ENCODE measurements at places on chromosomes 13 and 19.

DNA sequence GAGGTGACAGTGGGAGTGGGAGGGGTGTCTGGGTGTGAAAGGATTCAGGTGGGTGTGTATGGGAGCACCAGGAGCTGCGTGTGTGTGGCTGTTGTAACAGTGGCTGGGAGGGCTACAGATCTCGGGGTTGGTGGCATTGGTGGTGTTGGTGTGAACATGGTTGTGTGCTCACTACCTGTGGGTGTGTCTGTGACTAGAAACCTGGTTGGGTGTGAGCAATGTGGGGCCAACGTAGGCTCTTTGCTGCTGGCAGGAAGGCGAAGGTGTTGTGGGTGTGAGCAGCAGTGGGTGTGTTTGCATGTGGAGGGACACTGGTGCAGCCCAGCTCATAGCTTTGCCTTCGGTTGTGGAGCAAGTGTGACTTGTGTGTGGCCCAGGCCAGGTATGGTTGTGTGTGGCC lies 3.7 kb upstream of the NR2C2AP start:
- no peak for DNase-seq

DNA sequence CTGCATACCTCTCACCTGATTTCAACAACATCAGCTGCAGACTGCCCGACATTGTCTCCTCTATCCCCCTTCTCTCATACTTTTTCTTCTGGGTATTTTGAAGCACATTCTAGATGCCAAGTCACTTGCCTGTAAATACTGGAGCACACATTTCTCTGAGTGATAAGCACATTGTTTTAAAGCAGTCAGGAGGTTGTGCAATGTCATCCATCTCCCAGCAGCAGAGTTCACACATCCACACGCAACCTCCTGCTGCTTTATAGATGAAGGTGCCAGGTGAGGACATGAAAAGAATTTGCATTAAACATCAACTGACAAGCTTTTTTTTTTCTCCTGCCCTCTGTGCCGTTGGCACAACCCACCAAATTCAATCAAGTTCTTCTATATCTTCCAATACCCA lies 5.5 kb downstream of the UPK1A start:
- DNase-seq: no peak

- peak; percentile 74 for DNase-seq
These were observed 11.7 kb downstream of the PRR36 start for GRCh38 chr19:7862413-7862951.

DNA sequence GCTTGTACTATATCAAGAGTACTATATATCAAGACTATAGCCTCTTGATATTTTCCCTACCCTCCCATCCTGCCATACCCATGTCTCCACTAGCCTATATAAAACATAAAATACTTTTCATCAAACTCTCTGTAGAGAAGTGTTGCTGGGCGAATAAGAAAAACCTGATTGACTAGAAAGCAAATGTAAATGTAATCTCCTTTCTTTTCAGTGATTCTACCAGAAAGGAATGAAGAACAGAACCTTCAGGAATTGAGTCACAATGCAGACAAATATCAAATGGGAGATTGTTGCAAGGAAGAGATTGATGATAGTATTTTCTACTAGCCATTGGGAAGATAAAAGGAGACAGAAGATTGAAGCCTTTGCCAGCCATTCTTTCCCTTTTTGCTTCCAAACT lies 89.2 kb downstream of the KCNRG start:
- no peak for DNase-seq

- no peak for DNase-seq
These were observed 557.0 kb downstream of the FGF9 start for GRCh38 chr13:22227895-22228294.

- DNase-seq: no peak
These were observed 110.1 kb upstream of the UQCRFS1 start for GRCh38 chr19:29323021-29323430.

DNA sequence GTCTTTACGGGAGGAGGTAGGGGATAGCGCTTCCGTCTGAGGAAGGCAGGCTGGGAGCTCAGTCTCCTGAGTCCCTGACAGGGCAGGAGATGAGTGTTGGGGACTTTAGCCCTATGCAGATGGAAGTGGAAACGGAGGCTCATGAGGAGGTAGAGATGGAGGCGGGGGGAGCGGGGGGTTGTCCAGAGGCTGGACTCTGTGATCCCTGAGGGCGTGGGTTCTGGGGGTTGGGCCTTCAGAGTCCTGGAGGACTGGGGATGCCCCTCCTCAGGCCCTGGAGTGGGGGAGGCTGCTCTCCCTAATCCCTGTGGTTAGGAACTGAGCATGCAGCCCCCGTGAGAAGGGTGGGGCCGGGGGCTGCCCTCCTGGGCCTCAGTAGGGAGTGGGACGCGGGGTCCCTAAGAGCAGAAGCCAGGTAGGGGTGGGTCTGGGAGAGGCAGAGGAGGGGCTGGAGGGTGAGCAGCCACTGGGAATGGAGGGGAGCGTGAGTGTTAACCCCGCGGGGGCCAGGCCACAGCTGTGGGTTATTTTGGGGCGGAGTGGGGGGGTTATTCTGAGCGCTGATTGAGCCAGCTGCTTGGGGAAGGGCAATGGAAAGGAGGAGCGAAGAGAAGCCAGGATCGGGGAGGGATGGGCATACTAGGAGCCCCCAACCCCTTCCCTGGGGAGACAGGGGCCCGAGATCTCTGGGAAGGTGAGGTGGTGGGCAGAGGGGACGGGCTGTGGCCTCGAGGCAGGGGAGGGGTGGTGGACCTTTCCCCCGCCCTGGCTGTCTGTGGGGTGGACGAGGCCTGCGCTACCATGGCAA lies 2.8 kb downstream of the GRIN2D start:
- no peak for DNase-seq

GRCh38 chr19:27906081-27906480 lies 1306.9 kb downstream of the UQCRFS1 start:
- DNase-seq: no peak

- no peak for DNase-seq
These were observed 94.3 kb downstream of the FAM216B start for GRCh38 chr13:42875475-42876269.

GRCh38 chr13:60363288-60363687 lies 33.7 kb upstream of the TDRD3 start:
- DNase-seq: no peak

DNA sequence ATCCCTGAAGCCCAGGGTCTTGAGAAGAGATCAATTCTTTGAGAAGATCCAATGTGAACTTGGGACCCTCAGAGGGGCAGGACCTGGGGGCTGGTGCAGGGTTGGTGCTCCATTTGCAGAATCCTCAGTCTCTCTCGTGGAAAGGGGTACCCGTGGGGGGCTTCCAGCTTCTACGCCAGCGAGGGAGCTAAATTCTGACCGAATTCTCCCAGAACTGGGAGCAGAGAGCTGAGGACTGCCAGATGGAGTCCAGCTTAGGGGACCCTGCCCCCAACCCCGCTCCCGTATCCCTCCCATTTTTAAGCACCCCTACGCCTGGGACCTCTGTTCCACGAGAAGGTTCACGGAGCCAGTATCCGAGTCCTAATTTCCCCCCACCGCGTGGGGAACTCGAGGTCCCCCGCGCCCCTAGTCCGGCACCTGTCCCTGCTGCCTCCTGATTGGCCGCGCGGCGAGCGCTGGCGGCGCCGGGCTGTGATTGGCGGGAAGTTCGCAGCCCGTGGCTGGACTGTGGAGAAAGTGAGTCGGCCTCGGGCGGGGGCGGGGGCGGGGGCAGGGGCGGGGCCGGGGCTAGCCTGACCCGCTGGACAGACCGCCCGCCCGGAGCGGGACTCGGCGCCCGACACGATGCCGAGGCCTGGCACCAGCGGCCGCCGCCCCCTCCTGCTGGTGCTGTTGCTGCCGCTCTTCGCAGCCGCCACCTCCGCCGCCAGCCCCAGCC lies 4.4 kb upstream of the LTBP4 start:
- no peak for DNase-seq

DNA sequence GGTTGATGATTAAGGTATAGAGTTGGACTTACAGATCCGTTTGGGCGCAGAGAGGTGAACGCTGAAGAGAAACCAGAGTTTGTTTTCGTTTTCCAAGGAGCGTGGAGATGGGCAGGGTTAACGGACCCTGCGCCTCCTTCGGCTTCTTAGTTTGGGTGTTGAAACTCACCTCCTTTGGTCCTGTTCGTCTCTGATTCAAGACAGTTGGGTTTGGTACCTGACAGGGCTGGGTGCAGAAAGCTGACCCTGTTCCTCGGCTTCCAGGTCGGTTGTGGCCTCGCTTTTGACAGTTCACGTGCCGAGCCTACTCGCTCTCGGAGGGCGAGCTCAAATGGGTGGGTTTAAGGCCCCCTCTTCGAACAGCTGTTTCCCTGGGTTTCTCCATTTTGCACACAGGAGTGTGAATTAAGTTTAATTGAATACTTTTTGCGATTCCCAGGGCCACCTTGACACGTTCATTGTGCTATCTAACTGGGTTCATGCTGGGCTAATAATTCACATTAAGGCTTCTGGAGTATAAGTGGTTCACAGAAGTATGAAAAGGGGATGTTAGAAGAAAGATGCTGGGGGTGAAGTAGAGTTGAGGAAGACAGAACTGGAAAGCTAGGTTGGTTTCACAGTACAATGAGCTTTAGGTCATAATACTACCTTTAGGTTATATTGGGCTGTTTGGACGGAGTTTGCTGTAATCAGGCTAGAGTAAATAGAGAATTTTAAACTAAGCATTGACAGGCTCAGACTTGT lies 638 bp downstream of the USPL1 start:
- peak; percentile 9 for DNase-seq

- no peak for DNase-seq
These were observed at the start of gene TMEM91 for GRCh38 chr19:41376241-41376997. Gene TMEM91, plus strand, starts transcription at chr19:41376533. Its CDS starts 1,777 bp downstream, at chr19:41378310.

- no peak for DNase-seq
These were observed 28.8 kb upstream of the SPATA13 start for GRCh38 chr13:24131749-24132148.

GRCh38 chr13:65562305-65562704 lies 1667.8 kb downstream of the PCDH9 start:
- no peak for DNase-seq

GRCh38 chr13:48902368-48902767 lies 73.3 kb upstream of the FNDC3A start:
- no peak for DNase-seq

DNA sequence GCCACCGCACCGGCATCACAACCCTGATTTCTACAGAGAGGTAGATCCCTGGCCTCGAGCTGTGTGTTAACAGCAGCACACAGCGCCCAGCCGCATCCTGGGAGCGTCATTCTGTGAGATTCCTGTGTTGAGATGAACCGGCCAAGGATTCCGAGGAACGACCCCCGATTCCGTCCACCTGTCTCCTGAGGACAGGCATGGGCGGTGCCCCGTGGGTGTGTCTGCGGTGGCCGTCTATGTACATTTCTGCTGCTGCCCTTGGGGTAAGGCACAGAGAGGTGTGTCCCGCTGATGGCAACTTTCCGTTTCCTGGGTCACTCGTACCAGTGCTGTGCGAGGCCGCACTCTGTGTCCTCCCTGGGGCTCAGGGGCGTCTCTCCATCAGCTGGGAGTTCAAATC lies 16.1 kb upstream of the F2RL3 start:
- no peak for DNase-seq

DNA sequence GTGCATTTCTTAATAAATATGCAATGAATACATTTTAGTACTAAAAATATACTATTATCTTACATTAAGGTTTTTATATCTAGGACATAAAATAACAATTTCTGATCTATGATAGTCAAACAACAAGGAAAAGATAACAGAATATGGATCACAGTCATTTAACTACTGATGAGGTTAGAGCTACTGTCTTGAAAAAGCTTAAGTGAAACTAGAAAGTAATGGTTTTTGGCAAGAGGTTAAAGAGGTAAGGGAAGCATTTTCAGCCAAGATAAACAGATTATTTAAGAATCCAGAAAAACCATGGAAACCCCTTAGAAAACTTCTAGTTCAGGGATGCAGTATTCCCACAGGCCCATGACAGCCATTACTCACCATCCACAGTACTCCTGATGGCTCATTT lies 787.4 kb downstream of the DACH1 start:
- DNase-seq: no peak

GRCh38 chr13:79405501-79405830 lies 589 bp downstream of the RBM26 start:
- DNase-seq: no peak

DNA sequence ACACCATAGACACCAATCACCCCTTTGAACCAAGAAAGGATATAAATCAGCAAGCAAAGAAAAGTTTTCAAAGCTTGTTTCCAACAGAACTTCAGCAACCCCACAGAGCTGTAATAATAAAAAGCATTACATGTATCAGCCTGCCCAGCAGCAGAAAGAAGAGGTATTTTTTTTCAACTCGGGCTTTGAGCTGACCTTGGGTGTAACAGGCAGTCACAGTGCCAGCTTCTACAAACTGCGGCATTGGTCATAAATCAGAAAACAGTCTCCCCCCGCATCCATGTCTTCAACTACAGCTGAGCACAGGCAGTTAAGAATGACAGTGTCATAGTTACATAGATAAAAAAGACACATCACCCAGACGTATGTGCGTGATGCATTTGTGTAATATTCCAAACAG lies 671.0 kb upstream of the SLITRK1 start:
- DNase-seq: no peak

DNA sequence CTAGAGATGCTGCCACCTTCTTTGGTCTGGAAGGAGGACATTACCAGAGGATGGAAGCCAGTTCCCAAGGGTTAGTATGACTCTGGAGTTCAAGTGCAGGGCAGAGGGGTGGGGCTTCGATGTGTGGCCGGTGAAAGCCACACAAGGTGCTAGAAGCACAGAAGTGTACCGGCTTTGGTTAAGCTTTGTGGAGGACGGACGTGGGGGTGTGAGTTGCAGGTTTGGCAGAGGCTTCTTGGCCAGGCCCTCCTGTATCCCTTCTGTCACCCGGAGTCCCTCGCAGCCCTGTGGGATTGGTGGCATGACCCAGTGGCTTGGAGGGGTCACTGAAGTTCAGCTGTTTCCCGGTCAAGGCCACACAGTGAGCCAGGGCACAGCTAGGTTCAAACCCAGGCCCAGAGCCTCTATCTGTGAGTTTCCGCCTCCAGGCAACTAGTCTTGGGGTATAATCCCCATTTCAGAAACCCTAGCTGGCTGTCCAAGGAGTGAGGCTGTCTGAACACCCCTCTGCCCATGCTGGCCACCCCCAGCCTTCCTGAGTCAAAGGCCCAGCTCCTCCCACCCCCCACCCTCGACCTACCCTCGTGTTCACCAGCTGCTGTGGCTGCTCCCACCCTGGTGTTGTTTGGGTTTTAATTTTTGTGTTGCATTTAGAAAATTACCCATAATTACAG lies 4.6 kb upstream of the SSBP4 start:
- no peak for DNase-seq

DNA sequence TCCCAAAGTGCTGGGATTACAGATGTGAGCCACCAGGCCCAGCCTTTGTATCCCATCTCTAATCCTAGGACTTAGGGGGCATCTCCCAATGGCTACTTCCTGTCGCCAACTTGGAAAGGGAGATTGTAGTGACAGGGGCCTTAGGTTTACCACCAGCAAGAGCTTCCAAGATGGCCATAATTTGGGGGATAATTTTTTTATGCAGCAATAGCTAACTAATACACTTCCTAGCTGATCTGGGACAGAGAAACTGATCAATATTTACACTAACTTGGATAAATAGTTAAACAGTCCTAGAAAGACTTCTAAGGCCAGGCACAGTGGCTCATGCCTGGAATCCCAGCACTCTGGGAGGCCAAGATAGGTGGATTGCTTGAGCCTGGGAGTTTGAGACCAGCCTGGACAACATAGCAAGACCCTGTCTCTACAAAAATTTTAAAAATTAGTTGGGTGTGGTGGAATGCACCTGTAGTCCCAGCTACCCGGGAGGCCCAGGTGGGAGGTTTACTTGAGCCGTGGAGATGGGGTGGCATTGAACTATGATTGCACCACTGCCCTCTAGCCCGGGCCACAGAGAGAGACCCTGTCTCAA lies 5.3 kb upstream of the COLGALT1 start:
- DNase-seq: no peak
